Stimulated activated CD8-positive, alpha-beta memory T cell treated with anti-CD3 and anti-CD28 coated beads, Interleukin-7, amount 100 ng/mL, for 24 hours (primary cell): ENCODE measurements at places on chromosomes 12 and 14.

DNA sequence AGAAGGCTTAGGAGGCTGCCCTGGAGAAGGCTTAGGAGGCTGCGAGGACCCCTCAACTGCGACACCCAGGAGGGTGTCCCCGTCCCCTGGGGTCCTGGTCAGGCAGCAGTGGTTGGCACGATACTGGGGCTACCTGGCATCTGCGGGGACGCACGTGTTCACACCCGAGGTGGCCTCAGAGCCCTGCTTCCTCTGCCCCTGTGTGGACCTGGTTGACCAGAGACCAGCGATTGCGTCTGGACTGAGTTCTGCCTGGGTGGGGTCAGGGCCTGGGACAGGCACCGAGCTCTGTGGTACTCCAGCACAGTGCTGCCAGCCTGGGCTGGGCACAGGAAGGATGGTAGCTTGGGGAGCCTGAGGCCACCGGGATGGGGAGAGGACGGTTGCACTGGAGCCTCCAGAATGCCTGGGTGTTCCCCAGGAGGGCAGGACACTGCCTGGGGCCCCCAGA is 735 bp downstream of the ASPG start:
- DNase-seq: no peak

DNA sequence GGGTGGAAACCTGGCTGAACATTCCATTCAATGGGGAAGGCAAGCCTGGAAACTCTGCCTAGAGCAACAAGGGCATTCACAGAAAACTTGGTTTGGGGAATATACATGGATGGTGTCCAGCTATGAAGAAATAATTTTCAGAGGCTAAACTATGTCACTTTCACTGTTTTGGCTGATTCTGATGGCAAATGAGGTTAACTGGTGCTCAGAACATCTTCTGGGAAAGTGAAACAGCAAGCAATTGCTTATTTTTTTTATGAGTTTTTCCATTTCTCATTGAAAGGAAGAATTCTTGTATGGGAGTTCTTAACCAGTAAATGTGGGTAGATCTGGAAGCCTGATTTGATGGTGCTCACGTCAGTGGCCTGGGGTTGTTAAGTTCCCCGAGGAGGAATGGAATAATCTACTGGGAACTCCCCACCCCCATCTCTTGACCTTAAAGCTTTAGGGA is 132.8 kb upstream of the BTG1 start:
- DNase-seq: no peak

GRCh38 chr12:22539055-22539454 is 5.3 kb downstream of the C2CD5 start:
- no peak for DNase-seq

DNA sequence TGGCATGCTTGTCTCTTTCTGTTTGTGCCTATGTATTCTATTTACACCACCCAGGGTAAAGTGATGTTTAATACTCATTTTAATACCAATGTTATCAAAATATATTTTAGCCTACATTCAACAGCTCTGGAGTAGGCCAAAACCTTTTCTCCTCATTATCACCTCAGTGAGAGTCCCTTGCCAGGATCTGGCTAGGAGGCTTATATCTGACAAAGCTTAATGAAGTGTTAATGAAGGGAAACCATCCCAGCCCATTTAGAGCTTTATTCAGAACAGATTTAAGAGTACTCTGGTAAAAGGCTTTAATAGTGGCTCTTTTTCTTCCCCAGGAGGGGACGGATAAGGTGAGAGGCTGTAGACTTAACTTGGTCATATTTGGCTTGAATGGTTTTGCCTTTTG is 137.6 kb downstream of the GRIN2B start:
- DNase-seq: no peak

DNA sequence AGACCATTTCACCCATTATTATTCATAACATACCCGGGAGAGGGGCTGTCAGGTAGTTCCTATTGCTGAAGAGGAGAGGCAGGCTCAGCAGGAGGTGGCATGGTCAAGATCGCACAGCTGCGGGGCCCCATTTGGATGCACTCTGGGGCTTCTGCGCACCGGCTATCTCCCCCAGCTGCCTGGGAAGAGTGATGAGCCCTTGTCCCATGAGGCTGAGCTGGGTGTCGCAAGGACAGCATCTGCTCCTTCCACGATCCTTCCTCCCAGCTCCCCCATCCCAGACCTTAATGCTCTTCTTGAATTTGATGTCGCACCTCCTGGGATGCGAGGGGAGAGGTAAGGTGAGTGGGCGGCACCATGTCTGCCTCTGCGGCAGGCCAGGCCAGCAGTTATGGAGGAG is 62.6 kb downstream of the SLC24A4 start:
- no peak for DNase-seq

GRCh38 chr12:123356159-123356670 is 8.4 kb downstream of the SBNO1 start:
- no peak for DNase-seq

DNA sequence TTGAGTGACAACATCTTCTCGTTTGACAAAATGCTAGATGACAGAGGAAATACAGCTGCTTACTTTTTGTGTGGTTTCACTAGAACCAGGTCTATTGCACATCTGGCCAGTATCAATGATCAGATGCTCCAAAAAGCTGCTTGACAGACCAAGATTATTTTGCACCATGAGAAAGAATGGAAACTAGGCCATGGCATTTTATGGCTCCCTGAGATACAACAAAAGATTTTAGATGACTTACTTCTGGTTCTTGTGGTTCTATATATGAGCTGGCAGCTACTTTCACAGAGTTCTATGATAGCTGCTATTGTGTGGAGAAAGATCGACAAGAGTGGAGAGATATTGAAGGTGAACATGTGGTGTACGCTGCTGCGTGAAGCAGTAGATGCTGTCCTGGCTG is 25.9 kb upstream of the PPFIBP1 start:
- no peak for DNase-seq

DNA sequence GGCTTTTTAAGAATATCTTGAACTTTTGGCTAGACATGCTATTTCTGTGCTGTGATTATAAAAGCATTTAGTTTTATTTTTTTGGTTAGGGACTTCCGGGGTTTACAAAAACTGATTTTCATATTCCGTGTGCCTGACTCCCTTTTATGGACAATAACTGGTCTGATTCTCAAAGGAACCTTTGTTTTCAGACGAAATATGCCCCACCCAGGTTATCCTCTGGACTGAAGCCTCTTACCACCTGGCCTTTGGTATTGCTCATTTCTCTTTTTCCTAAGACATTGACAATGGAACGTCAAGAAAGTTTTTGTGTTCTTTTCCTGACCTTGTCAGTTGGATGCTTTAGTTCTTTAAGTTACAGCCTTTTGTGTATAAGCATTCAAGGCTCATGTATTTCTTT is 10.8 kb downstream of the TIGAR start:
- no peak for DNase-seq

GRCh38 chr14:95190857-95191256 is 33.5 kb upstream of the DICER1 start:
- no peak for DNase-seq

DNA sequence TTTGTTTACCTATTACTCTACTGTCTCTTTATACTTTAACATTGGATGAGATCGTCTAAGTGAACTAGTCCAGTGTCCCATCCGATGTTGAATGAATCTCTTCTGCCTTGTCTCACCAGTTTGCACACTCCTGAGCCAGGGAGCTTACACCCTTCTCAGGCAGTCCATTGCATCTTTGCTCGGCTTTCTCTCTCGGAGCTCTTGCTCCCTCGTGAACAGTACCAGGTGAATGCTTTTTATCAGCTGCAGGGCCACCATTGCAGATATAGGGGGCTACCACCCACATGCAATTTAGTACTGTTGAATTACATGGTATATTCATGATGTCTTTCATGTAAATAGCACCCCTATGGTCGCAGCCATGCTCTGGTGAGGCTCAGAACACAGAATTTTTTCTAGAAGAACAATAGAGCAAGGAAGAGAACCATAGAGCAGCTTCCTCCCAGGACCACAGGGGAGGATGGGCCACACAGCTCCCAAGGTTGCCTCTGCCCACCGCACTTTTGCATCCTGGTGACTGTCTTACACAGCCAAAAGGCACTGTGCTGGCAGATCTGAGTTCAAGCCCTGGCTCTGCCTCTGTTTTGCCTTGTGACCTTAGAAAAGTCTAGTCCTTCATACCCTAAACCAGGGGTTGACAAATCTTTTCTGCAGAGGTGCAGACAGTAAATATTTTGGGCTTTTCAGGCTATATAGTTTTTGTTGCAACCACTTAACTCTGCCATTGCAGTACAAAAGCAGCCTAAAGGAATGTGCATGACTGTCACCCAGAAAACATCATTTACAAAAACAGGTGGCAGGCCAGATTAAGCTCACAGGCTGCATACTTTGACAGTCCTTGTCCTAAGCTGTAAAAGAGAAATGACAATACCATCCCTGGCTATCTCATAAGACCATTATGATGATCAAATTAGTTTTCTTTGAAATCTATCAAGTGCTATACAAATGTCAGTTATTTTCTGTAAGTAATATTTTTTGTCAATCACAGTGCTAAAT is 35.4 kb downstream of the PLEKHG7 start:
- DNase-seq: no peak

- DNase-seq: no peak
Measured at GRCh38 chr12:92133171-92133570, 12.5 kb downstream of the BTG1 start.

- no peak for DNase-seq
Measured at GRCh38 chr12:2794191-2794735, 507 bp upstream of the FKBP4 start.

DNA sequence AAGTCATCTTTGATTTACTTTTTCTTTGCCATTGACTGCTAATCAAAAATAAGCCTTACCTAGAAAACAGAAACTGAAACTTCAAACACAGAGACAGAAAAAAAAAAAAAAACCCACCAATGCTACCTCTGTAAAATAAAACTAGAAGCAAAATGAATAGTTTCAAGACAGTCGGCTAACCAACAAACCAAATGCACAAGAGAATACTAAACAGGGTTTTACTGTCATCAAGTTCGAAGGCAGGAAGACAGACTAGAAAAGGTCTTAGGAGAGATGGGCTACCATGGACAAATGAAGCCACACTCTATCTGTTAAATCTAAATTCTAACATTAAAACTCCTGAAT is 59.5 kb downstream of the SEL1L start:
- DNase-seq: no peak

DNA sequence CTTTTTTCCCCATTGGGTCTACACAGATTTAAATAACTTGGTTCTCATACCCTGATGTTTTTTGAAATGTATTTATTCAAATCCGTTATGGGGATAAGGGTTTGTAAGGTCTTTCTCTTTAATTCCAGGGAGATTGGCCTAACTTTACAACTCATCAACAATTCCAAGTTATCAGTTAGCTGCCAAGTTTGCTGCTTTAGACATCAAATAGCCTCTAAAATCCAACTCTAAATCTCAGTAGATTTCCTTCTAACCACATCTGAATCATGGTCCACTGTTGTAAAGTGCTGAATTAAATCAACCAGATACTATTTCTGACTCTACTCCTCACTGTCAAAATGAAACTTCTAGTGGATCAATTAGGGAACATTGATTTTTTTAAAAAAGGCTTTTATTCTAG is 364.1 kb upstream of the E2F7 start:
- no peak for DNase-seq

DNA sequence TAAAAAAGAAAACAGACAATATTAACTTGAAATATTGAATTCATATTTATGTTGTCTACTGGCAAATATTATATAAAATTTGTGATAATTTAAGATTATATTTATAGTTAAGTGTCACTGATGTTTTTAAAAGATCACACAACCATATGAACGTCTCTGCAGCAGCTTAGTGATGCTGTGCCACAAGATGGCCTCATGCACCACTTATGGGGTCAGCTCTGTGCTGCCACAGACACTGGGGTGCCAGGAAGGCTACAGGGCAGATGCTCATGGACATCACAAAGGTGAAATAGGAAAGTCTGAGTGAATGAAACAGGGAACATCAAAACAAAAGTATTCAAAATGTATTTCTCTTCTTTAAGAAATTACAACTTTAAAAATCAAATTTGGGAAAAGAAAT is 13.1 kb downstream of the ATXN3 start:
- no peak for DNase-seq

DNA sequence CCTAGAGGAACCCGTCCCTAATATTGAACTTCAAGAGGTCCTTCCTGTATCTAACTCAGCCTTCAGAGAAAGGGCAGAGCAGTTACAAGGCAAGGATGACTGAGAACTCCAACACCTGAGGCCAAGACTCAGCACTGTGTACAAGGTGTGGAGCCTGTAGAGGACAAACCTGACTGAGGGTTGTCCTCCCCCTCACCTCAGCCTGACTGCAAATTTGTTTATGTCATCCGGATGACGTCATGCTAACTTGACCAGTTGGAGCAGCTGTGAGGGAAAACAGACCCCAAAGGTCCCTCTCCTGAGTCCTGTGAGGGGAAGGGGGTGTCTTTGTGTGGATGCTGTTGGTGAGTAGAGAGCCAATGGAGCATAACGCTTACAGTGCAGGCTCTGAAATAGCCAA is 4.3 kb downstream of the CRACR2A start:
- DNase-seq: no peak

DNA sequence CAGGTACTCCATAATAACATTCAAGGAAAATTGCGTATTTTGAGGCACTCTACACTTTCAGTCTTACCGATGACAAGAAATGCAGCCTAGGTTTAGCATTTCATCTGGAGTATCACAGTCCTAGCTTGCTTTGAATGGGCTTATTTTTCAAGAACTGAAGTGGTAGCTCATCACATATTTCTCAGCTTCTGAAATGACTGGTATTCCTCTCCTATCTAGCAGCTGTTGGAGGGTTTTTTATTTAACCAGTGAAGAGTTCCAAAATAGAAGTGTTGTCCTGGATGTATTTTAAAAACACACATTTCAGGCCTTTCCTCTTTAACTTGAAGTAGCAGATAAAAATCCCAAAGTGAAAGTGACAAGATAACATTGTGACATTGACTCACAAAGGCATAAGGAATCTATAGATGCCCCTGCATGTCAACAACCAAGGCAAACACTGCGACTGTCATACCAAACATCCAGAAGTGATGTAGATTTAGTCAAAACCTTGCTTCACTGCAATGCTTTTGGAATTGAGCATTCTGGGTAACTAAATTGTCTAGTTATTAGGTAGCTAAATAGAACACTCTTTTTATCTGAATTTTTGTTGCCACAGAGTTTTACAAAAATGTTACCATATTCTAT is 182.2 kb upstream of the FBXO33 start:
- DNase-seq: no peak

DNA sequence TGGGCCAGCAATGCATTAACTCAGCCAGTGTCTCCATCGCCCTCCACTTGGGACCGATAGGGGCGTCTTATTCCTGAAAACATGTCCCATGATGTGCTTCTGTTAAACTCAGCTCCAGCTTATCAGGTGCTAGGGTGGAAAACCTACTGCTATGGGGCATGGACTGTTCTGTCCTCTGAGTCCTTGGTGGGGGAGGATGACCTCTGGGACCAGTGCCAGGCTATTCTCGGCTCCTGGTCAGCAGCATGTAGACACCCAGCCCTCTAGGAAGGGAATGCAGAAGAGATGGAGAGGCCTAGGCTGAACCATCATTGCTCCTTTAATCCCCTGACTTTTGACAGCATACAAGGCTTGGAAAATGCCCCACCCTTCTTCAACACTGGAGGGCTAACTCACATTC is 486.2 kb downstream of the MED13L start:
- no peak for DNase-seq

- no peak for DNase-seq
Measured at GRCh38 chr12:1560704-1561103, 33.7 kb downstream of the FBXL14 start.
